ENCODE measurements at places on chromosomes 7 and 10. TPM values are rescaled to one million over a fixed set of nuclear protein-coding genes. Genes with fewer than 3 reads are reported as not detected.

GRCh38 chr7:75884476-75884875, 5.6 kb downstream of the RHBDD2 start:
- no peak for DNase-seq

DNA sequence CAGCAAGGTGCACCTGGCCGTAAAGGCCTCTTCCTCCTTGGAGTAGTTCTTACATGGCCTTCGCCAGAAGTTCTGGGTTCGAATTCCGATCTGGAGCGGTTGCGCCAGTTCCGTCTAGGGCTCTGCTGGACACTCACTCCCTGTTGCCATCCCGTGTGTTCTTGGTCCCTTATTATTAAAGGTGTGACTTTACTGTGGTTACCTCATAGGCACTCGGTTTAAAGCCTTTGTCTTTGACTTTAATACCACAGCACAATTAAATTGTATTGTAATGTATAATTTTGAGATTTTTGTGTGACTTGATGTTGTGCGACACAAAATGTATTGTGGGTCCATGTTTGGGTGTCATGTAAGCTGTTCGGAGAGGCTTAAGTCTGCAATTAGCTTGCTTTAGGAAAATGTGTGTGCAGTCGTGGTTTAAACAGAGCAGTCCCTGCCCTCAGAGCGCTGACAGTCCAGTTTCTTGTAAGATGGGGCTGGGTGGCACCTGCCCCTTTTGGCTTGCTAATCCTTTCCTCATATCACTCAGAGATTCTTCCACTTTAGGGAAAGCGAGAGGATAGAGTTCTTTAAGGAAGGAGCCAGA, 919 bp downstream of the INPP5F start:
- DNase-seq: no peak

GRCh38 chr7:138564365-138564764, 104.3 kb downstream of the TRIM24 start:
- no peak for DNase-seq

DNA sequence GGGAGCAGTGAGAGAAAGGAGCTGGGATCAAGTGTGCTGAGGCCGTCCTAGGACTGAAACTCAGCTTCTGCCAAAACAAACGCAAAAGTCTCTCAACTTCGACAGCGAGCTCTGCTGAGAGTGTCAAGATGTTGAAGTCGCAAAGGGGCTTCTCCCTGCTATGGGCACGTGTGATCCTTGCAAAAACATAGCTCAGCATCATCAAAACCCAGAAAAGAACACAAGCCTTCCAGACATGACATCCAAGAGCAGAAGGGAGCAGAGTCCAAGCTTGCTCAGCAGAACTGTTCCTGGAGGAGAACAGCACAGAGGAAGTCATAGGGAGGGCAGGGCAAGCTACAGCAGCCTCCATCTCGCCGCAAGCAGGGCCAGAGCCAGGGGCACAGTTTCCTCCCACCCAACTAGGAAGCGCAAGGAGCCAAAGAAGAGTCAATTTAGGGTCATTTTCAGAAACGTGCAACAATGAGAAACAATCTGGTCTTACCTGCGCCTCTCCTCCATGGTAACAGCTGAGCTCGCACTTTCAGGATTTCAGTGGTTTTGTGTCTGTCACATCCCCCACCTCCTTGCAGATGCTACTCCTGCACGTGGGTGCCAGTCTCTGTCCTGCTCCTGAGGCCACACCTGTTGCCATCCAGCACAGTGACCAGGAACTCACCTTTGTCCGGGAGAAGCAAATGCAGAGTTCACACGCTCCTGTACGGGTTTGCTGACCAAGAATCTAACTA, 113.9 kb downstream of the DIP2C start:
- no peak for DNase-seq

GRCh38 chr10:97234400-97234799, 48.6 kb upstream of the SLIT1 start:
- peak; percentile 13 for DNase-seq

DNA sequence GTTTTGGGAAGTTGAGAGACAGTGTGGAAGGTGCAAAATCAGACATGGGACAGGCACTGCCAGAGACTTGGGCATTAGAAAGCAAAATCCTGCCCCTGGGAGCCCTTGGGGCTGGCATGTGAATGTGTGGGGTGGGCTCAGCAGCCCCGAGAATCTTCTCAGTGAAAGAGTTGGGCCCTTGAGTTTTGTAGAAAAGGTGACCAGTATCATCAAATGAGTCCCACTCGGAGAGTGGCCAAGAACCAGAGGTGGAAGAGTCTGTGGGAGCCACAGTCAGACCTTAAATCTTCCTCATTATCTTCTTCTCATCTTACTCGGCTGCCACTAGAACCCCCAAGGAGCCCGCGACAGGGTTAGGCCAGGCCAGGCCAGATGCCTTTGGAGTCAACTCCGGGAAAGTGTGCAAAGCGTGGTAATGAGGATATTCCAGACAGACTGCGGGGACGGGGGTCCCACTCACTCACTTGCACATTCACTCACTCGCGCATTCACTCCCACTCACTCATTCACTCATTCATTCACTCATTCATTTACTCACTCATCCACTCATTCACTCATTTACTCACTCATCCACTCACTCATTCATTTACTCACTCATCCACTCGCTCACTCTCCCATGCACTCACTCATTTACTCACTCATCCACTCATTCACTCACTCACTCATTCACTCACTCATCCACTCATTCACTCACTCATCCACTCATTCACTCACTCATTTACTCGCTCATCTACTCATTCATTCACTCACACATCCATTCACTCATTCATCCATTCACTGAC, 74.9 kb downstream of the CARD11 start:
- no peak for DNase-seq

DNA sequence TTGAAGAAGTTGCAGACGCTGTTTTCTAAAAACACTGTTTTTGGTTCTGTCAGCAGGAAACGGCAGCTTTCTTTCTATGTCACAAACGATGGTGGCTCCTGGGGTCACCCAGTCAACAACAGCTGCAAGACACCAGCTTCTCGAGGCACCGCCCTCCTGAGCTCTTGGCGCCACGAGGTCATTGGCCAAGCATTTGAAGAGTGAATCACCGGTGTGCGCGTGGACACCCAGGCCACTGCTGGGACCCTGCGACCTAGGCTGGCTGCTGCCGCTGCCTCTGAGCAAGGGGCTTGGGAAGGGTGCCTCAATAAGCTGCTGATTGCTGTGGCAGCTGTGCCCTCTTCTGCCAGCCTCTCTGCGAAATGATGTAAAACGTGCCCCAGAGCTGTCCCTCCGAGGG, 22.5 kb upstream of the VIPR2 start:
- no peak for DNase-seq

GRCh38 chr10:82267465-82267864, 392.5 kb downstream of the NRG3 start:
- DNase-seq: no peak

DNA sequence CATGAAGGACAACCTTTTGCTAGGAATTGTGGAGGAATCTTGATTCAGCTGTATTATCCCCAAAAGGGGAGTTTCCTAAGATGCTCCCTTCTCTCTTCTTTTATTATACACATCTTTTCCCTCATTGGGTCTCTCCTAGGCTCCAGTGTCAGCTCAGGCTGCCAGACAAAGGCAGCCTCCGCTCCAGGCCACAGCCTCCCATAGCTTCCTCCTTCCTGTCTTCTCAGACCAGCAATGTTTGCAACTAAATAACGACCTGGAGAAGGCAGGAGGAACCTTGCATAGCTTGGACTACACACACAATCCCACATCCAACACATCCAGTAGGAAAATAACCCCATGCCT, 12.3 kb downstream of the SFXN3 start:
- DNase-seq: no peak

DNA sequence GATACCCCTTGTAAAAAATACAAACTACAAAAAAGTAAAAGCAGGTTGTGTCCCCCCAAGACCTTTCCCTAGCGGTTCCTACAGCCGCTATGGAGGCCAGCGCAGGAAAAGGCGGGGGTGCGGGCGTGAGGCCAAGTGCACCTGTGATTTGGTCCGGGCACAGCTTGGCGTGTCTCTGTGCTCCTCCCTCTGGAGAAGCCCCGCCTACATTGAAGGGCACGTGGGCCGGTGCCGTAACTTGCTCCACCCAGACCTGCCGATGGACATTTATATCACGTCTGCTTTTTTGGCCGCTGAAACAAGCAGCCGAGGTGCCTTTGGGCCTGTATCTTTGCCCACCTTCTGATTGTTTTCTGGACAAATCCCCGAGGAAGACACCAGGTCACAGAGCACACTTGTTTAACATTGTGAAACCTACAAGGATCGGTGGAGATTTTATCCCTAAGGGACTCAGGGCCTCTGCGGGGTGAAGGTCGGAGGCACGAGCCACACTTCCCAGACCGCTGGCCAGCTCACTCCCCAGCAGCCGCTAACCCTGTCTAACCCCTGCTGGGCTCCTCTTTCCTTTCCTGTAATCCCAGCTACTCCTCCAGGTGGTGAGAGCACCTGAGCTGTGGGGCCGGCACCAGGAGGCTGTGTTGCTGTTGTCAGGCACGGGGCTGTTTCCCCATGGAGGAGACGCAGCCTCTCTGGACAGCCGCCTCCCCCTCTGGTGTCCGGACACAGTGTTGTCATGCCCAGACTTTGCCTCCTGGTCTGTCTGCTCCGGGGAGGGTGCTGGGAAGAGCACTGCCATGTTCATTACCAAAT, 18.8 kb upstream of the INPP5A start:
- DNase-seq: no peak

GRCh38 chr7:89259085-89259484, 463.5 kb upstream of the TEX47 start:
- DNase-seq: no peak

DNA sequence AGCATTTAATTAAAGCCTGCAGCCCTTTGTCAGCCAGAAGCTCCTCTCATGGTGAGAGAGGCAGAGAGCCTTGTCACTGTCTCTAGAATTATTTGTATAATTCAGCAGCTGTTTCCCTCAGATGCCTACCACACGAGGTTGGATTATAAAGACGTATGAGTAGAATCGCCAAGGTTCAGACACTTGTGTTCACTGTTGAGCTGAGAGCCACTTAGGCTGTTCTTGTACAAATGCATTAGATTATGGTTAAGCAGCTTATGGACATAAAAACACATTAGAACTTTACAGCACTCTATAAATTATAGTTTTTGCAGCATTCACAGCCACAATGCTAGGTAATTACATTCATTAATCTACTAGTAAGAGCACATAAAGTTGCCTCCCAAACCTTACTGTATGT, 282.6 kb downstream of the AUTS2 start:
- no peak for DNase-seq

DNA sequence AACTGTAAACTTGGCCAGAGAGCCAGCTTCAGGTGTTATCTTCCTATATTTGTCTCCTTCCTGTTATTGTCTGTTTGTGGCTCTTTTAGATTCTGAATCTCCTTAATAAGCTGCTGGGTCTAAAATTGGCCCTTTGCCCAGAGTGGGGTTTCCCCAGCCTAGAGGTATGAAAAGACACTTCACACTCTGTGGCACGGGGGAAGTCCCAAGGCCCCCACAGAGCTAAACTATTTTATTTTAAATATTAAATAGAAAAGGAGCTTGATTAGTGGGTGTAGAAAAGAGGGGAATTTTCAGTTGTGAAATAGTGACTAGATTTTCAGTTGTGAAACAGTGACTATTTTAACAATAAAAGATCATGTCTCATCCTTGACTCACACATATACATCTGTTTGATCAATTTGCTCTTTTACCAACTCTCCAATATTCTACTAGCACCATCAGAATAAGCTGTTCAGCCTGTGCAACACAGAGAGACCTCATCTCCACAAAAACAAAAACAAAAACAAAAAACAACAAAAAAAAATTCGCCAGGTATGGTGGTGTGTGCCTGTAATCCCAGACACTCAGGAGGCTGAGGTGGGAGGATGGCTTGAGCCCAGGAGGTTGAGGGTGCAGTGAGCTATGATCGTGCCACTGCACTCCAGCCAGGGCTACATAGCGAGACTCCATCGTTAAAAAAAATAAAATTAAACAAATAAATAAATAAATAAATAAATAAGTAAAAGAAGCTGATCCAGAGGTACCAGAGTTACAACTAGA, 24.9 kb upstream of the ADO start:
- no peak for DNase-seq

- no peak for DNase-seq
Observed at GRCh38 chr7:126005064-126005463, 1075.4 kb upstream of the POT1 start.

DNA sequence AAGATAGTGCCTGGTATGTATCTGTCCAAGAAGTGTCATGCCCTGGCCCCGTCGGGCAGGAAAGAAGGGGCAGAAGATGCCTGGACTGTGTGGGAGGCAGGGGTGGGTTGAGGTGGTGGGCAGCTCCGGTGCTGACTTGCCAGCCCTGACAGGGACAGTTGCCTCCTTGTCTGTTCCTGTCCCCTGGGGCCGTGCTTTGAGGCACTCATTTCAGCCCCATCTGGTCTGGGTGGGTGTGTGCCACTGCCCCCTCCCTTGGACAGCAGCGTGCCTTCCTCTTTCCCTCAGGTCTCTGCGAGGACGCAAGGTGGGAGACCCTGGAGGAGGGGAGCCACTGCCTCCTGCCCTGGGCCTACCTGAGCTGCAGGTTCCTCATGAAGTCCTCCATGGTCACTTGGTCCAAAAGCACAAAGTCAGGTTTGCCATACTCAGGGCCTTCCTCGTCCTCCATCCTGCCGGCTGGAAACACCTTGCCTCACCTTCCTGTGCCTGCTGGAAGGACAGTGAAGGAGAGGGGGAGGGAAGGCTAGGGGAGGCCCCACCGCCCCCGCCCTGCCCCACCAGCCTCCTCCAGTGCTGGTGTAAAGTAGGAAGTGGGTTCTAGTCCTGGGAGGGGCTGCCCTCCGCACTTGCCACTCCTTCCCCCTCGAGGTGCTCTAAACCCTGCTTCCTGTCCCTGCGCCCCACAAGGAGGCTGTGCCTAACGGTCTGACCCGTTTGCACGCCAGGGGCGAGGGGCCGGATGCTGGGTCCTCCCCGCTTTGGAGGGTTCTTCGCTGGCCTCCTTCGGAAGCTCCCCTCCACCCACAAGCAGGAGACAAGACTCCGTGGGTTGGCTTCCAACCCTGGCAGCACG, at the start of gene MYO1G:
TSS of gene MYO1G (minus strand) at position 505 of the 856 bp plus-strand sequence. CDS start at position 451, 54 bp downstream.
- no peak for DNase-seq

- DNase-seq: no peak
Observed at GRCh38 chr7:13062631-13063030, 375.2 kb downstream of the ARL4A start.

- no peak for DNase-seq
Observed at GRCh38 chr7:42457663-42458062, 220.7 kb upstream of the GLI3 start.

Gene ACTL6B
- not detected for polyA plus RNA-seq

Gene CCDC7
- 1.6 TPM for polyA plus RNA-seq

Gene JCAD
- polyA plus RNA-seq: 5.5 TPM

Gene INMT
- 0.03 TPM for polyA plus RNA-seq

Gene ADAM12
- 4.8 TPM for polyA plus RNA-seq

Gene AMZ1
- 0.05 TPM for polyA plus RNA-seq

Gene SLC13A1
- polyA plus RNA-seq: not detected

Gene SEMA3A
- polyA plus RNA-seq: 4.2 TPM

Measured in A549 (cell line).